ENCODE measurements at places on chromosomes 16 and 17. TPM values are rescaled to one million over a fixed set of nuclear protein-coding genes. Genes with fewer than 3 reads are reported as not detected.

The GPR142 gene
- total RNA-seq = 4.1 TPM

The KRT12 gene
- not detected for total RNA-seq

The CNGB1 gene
- total RNA-seq = 2.3 TPM

The ICAM2 gene
- total RNA-seq = 1.2 TPM

The CTRB2 gene
- not detected for total RNA-seq

The PPP4C gene
- total RNA-seq = 128 TPM

Measured in type B pancreatic cell (in vitro differentiated cells).